ENCODE measurements at places on chromosomes 5 and 9.

DNA sequence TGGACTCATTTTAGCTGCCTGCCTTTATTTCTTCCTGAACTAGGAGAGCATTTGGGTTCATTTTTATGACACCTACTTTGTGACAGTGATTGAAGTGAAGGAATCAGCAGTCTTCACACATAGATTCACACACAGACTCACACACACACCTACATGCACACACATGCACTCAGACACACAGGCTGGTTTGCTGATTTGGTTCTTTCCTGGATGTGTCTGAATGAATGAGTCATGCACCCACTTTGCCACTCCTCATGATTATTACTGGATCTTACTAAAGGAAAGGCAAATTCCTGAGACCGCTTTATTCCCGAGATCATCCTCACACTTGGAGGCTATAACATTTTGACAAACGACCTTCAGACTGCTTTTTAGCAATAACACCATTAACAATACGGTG, 529.5 kb downstream of the AGTPBP1 start:
- DNase-seq, result no peak

DNA sequence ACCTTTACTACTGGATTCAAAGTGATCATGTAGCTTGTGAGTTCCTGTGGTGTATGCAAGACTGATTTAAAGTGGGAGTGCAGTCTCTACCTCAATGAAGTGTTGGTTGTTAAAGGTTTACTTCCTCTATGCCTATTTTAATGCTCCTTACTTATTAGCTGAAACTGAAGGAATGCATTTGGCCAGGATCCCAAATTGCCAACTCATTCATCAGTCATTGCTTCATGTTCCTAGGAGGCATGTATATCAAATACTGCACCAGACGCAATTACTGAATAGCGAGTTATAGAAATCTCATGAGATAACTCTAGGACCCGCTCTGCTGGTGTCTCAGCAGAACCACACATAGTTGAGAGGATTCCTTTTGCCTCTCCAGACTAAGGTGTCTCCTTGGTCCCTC, 143.0 kb upstream of the RPS23 start:
- no peak for DNase-seq

- no peak for DNase-seq
These were observed 22.3 kb downstream of the NTNG2 start for GRCh38 chr9:132184124-132184523.

DNA sequence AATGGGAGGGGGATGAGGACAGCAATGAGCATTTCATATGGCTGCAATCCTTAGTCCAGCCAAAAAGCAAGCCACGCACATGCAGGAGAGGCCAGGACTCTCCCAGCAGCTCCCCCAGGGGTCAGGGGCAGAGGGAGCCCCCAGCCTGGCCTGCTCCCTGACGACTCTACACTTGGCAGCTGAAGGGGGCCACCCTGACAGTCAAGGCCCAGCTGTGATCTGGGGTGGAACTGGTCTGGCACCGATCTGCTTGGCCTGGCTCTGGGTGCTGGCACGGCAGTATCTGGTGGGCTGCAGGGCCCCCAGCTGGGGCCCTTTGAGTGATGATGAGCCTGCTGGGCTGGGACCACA, 118.1 kb downstream of the ADAMTS2 start:
- no peak for DNase-seq

DNA sequence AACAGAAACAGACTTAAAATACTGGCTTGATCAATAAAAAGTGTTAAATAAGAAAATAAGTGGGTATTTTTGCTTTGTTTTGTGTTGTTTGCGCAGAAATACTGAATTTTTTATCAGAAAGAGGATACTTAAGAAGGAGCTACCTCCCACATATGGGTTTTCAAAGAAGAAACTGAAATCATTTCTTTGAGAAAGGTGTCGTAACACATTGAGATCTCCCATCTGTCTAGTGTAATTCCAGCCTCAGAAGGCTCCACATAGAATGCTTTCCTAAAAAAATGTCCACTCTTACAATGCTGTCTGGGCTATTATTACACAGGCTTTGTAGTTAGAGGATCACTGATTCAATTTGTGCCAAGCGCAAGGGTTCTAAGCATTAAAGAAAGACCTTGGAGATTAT, 226.2 kb downstream of the EPB41L4A start:
- DNase-seq, result no peak

- DNase-seq, result no peak
These were observed 267.1 kb upstream of the GRIA1 start for GRCh38 chr5:153223376-153223775.

- DNase-seq, result no peak
These were observed 94.6 kb downstream of the ALDH1A1 start for GRCh38 chr9:72858089-72858912.

GRCh38 chr5:126138281-126138931, 284.8 kb upstream of the GRAMD2B start:
- DNase-seq, result no peak

DNA sequence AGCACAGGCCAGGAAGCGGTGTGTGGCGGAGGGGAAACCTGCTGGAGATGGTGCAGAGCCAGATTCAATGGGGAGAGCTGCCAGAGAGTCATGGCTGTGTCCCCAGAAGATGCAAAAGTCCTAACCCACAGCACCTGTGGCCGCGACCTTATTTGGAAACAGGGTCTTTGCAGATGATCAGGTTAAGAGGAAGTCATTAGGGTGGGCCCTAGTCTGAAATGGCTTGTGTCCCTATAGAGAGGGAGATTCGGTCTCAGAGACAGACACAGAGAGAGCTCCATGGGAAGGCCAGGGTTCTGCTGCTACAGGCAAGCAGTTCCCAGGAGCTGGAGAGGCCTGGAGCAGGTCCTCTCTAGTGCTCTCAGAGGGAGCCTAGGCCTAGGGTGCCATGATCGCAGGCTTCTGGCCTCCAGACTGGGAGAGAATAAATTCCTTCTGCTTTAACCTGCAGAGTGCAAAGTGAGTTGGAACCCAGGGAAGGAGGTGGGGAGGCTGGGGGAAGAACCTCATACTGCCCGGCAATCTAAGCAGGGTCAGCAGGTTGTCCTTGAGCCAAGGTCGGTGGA, 1.9 kb upstream of the LPCAT1 start:
- DNase-seq, result no peak

DNA sequence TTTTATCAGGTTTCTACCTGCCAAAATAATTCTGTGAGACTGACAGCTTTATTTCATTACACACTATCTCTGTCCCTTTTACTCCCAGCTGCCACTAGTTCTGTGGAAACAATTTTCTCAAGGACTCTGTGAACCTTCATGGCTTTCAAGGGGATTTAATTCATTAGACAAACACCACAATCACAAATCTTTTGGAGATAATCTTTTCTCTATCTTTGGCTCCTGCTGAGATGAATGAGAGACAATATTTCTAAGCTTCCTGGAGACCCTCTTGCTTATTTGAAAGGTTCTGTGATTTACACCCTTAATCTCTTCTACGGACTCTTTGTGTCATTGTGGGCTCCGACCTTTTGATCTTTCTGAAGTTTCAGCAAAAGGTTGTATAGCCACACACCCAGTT, 222.6 kb downstream of the PRDM9 start:
- no peak for DNase-seq

GRCh38 chr5:146052780-146053179, 52.6 kb downstream of the PLAC8L1 start:
- no peak for DNase-seq

- no peak for DNase-seq
These were observed 4.4 kb upstream of the SSBP2 start for GRCh38 chr5:81755320-81755719.

DNA sequence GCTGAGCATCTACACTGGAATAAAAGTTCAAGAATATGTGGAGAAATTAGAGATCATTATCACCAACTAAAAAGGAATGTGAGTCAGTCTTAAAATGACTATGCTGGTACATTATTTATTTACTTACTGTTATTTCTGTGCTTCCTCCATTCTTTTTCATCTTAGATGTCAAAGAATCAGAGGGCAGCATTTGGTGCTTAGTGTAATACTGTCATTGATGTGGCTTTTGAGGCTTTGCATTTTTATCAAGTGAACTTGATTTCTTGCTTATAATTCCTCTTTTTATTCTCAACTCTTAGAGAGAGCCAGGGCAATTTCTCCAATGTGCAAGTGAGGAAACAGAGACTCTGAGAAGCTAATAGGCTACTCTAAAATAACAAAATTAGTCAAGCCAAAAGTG, 163.7 kb upstream of the TRPC7 start:
- DNase-seq, result no peak

DNA sequence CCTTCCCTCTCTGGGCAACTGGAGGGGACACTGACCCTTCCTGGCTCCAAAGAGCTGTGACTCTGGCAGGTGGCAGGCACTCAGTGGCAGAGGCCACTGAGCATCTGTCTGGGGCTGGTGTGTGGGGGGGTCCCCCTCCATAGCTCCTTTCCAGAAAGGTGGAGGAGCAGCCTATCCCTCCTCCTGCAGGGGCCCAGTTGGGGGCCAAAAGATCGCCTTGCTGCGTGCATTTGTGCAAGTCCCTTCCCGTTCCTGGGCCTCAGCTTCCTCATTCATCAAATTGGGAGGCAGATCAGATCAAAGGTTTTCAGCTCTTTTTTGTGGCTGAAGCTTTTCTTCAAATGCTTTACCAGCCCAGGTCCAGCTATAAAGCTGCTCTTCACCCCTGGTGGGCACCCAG, 77.7 kb downstream of the NTNG2 start:
- no peak for DNase-seq

DNA sequence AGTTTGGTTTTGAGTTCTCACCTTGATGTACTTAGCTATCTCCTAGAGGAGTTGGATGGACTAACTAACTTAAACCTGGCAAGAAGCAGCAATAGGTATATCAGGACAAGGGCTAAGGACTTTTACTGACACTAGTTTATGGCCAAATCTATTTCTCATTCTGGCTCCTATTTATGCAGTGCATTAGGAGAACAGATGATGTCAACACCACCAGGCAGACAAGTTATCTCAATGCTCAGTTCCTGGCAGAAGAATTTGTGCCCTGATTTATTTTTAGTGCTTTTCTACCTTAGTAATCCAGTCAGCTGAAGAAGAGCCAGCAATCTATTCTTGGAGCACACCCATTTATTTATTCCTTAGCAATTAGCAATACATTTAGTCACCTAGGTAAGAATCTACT, 30.7 kb upstream of the MYOT start:
- no peak for DNase-seq

- no peak for DNase-seq
These were observed 127.5 kb upstream of the MTAP start for GRCh38 chr9:21674894-21675293.

DNA sequence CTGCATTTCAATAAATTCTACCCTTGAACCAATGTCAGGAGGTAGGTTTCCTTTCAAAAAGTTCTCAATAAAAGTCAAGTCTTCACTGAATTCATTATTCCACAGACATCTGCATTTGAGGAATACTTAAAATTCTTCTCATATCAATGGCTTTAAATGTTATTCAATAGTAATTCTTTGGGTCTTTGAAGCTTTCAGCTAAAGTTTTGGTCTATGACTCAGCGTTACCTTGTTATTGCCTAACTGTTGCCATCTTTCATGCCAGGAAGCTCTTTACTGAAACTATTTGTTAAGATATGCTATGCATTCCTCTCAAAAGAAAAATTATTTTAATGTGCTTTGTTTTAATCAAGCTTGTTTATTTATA, 170.5 kb downstream of the NNT start:
- no peak for DNase-seq

GRCh38 chr5:154395407-154396106, 50.2 kb upstream of the SAP30L start:
- DNase-seq, result no peak

- no peak for DNase-seq
These were observed 46.1 kb downstream of the NIPAL4 start for GRCh38 chr5:157506066-157506590.

DNA sequence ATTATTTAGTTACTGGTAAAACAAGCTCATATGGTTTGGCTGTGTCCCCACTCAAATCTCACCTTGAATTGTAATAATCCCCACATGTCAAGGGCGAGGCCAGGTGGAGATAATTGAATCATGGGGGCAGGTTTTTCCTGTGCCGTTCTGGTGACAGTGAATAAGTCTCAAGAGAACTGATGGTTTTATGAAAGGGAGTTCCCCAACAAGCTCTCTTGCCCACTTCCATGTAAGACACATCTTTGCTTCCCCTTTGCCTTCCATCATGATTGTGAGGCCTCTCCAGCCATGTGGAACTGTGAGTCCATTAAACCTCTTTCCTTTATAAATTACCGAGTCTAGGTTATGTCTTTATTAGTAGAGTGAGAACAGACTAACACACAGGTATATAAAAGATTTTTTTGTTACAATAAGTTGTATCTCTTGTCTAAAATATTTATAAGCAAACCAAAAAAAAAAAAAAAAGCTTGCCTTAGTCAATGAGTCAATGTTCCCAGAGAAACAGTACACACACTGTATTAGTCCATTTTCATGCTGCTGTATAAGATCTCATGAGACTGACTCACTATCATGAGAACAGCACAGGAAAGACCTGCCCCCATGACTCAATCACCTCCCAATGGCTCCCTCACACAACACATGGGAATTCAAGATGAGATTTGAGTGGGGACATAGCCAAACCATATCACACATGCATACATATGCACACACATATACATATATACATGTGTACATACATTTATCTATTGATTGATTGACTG, 138.3 kb downstream of the BASP1 start:
- DNase-seq, result no peak

GRCh38 chr5:125151150-125151900, 404.9 kb upstream of the ZNF608 start:
- no peak for DNase-seq

GRCh38 chr5:110969502-110969901, 102.0 kb upstream of the TSLP start:
- no peak for DNase-seq

- no peak for DNase-seq
These were observed 48.2 kb downstream of the ABCA1 start for GRCh38 chr9:104879555-104880309.

- no peak for DNase-seq
These were observed 975 bp downstream of the OCLN start for GRCh38 chr5:69493396-69494133.

- no peak for DNase-seq
These were observed 12.6 kb downstream of the ERGIC1 start for GRCh38 chr5:172846677-172847076.

GRCh38 chr5:180865981-180866695, 5.1 kb upstream of the ZFP62 start:
- no peak for DNase-seq

Data from natural killer cell (primary cell).